ENCODE measurements at places on chromosomes 4 and X. TPM values are rescaled to one million over a fixed set of nuclear protein-coding genes. Genes with fewer than 3 reads are reported as not detected.

Gene TLR6
- total RNA-seq, result 3.0 TPM

Gene HMX1
- total RNA-seq, result not detected

Gene GSX2
- not detected for total RNA-seq

Gene KCND1
- 16.8 TPM for total RNA-seq

Gene REPS2
- 0.26 TPM for total RNA-seq

Gene FLNA
- total RNA-seq, result 1,383 TPM

Gene THAP6
- total RNA-seq, result 25.4 TPM

Gene CFI
- total RNA-seq, result not detected

Gene H2BW2
- total RNA-seq, result not detected

Gene EDNRA
- total RNA-seq, result not detected

Gene USP26
- total RNA-seq, result not detected

Gene MTTP
- not detected for total RNA-seq

Gene CCNQ
- total RNA-seq, result 26.4 TPM

- no peak overlapping the region for H3K27ac ChIP-seq
- no peak for ATAC-seq
- H3K27me3 ChIP-seq, result peaks cover 23% of the 10 kb centered on the region
- no peak overlapping the region for H3K4me3 ChIP-seq
- no peaks in the 10 kb centered on the region for H3K4me1 ChIP-seq
Measured at GRCh38 chr4:121344098-121344497, 36.7 kb downstream of the QRFPR start.

GRCh38 chrX:48794911-48795515 lies 6.9 kb upstream of the HDAC6 start:
- ATAC-seq, result no peak
- H3K27ac ChIP-seq, result no peak overlapping the region
- no peaks in the 10 kb centered on the region for H3K4me1 ChIP-seq
- no peak overlapping the region for H3K4me3 ChIP-seq

- H3K4me3 ChIP-seq, result no peak overlapping the region
- no peak for ATAC-seq
- no peaks in the 10 kb centered on the region for H3K4me1 ChIP-seq
- H3K27ac ChIP-seq, result no peak overlapping the region
- H3K27me3 ChIP-seq, result no peaks in the 10 kb centered on the region
- no peaks in the 10 kb centered on the region for H3K36me3 ChIP-seq
Measured at GRCh38 chr4:3440979-3441500, 728 bp upstream of the HGFAC start.

DNA sequence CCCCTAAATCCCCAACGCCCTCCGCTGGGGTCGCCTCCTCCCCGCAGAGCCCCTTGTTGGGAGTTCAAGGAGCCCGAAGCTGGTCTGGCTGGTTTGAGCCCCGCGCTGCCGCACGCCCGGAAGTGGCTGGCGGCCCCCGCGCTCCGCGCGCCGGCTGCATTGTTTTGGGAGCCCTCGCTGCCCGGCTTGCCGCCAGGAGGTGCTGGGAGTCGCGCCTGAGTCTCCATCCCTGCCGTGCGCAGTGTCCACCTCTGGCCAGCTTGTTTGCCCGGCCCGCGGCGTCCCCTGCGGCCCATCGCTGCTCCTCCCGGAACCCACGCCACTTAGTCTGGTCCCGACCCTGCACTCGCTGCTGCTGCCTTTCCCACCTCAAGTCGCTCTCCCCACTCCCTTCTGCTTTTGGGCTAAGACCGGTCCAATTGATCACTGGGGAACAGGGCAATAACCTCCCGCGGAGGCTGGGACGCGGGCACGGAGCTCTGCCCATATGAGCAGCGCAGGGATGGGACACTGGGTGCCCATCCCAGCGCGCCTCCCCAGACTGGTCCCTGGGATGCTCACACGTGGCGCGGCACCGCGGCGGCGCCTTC lies 2.2 kb upstream of the SFRP2 start:
- H3K36me3 ChIP-seq, result peaks cover 5% of the 10 kb centered on the region
- peaks cover 78% of the 10 kb centered on the region for H3K27me3 ChIP-seq
- peak; percentile 32 for ATAC-seq
- H3K4me1 ChIP-seq, result peaks cover 15% of the 10 kb centered on the region

- ATAC-seq, result no peak
- H3K27ac ChIP-seq, result no peak overlapping the region
- H3K36me3 ChIP-seq, result no peaks in the 10 kb centered on the region
- H3K4me3 ChIP-seq, result no peak overlapping the region
- H3K4me1 ChIP-seq, result no peaks in the 10 kb centered on the region
Measured at GRCh38 chr4:153335665-153336064, 8.8 kb upstream of the MND1 start.

- H3K4me1 ChIP-seq, result no peaks in the 10 kb centered on the region
- H3K4me3 ChIP-seq, result no peak overlapping the region
- H3K27me3 ChIP-seq, result peaks cover 3% of the 10 kb centered on the region
- H3K36me3 ChIP-seq, result no peaks in the 10 kb centered on the region
- no peak for ATAC-seq
Measured at GRCh38 chrX:38249965-38250364, 29.3 kb upstream of the SRPX start.

- ATAC-seq, result no peak
- no peaks in the 10 kb centered on the region for H3K36me3 ChIP-seq
- H3K4me3 ChIP-seq, result no peak overlapping the region
- H3K27ac ChIP-seq, result no peak overlapping the region
- no peaks in the 10 kb centered on the region for H3K4me1 ChIP-seq
Measured at GRCh38 chr4:60682901-60683300, 517.2 kb upstream of the ADGRL3 start.

DNA sequence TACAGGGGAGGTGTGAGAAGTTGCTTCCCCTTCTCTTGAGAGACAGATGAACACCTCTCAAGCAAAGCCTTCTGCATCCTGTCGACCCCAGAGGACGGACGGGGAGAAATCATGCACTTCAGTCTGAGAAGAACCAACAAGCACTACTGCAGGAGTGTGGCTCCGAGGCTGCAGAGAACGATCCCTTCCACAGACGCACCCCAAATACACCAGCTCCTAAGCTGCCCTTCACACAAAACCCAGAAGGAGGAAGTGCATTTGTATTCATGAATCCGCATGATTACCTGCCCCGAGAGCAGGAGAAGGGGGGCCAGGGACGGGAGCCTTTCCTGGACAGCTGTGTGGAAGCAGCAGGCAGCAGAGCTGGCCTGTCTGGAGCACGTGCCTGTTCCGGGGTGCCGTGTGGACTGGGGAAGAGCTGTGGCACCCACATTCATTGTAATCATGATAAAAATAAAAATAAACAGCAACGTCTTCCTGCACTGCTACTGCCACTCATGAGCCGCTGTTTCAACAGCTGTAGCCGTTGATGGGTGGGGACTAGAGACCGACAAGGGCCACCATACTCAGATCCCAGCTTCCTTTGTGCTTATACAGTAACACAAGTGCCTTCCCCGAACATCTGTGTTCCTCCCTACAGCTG lies 42.9 kb downstream of the ACSL1 start:
- ATAC-seq, result no peak
- no peak overlapping the region for H3K4me3 ChIP-seq
- H3K27me3 ChIP-seq, result no peaks in the 10 kb centered on the region
- no peak overlapping the region for H3K27ac ChIP-seq
- peaks cover 3% of the 10 kb centered on the region for H3K4me1 ChIP-seq

- H3K4me3 ChIP-seq, result no peak overlapping the region
- H3K36me3 ChIP-seq, result no peaks in the 10 kb centered on the region
- H3K27ac ChIP-seq, result no peak overlapping the region
- ATAC-seq, result no peak
- H3K27me3 ChIP-seq, result no peaks in the 10 kb centered on the region
- H3K4me1 ChIP-seq, result no peaks in the 10 kb centered on the region
Measured at GRCh38 chrX:16457239-16457638, 192.7 kb upstream of the S100G start.

DNA sequence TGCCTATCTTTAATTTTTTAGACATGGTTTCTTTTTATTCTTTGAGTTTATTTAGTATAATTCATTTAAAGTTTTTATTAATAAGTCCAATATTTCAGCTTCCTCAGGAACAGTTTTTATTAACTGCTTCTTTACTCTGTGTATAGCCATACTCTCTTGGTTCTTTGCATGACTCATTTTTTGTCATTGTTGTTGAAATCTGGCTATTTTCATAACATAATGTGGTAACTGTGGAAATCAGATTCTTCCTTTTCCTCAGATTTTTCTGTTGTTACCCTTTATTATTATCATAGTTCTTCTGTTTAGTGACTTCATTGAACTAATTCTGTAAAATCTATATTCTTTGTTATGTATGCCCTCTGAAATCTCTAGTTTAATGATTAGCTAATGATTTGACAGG lies 124.9 kb upstream of the CYSLTR1 start:
- H3K4me3 ChIP-seq, result no peak overlapping the region
- H3K27ac ChIP-seq, result no peak overlapping the region
- no peaks in the 10 kb centered on the region for H3K27me3 ChIP-seq
- no peak for ATAC-seq
- no peaks in the 10 kb centered on the region for H3K4me1 ChIP-seq

- no peak overlapping the region for H3K4me3 ChIP-seq
- no peaks in the 10 kb centered on the region for H3K4me1 ChIP-seq
- no peak for ATAC-seq
- no peak overlapping the region for H3K27ac ChIP-seq
Measured at GRCh38 chr4:73345399-73345975, 58.6 kb upstream of the ALB start.

- no peaks in the 10 kb centered on the region for H3K36me3 ChIP-seq
- peaks cover 5% of the 10 kb centered on the region for H3K4me1 ChIP-seq
- peak; percentile 67 for ATAC-seq
- H3K4me3 ChIP-seq, result peak overlapping the region; percentile 8
Measured at GRCh38 chrX:109847257-109848187, 114.5 kb upstream of the ACSL4 start.

- H3K4me1 ChIP-seq, result no peaks in the 10 kb centered on the region
- no peak overlapping the region for H3K4me3 ChIP-seq
- peaks cover 55% of the 10 kb centered on the region for H3K27me3 ChIP-seq
Measured at GRCh38 chr4:27089186-27089585, 228.5 kb downstream of the STIM2 start.

DNA sequence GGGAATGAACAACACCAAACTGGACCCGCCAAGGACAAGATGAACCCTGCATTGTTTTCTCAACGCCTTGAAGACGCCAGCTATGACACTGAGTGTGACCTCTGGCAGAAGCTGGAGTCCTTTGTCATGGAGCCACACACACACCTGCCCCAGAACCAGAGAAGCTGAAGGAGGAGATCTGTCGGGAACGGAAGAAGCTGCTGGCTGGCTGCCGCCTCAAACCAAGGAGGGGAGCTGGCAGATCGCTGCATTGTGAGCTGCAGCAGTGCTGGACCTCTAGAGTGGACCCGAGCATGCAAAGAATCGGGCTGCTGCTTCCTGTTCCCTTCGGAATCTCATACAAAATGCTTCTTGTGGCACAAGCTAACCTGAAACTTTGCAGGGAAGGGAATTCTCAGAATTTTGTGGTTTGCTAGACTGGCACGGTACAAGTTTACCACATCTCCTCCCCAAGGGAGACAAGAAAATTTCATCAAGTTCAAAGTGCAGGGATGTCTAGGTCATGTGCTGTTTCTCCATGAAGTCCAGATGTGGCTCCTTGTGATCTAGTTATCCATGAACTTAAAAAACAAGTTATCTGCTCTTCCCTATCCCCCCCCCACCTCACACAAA lies 23.4 kb upstream of the GLRB start:
- no peaks in the 10 kb centered on the region for H3K36me3 ChIP-seq
- H3K27me3 ChIP-seq, result no peaks in the 10 kb centered on the region
- no peak for ATAC-seq
- no peak overlapping the region for H3K27ac ChIP-seq
- no peaks in the 10 kb centered on the region for H3K4me1 ChIP-seq
- no peak overlapping the region for H3K4me3 ChIP-seq
